ENCODE measurements at places on chromosomes 4 and X. TPM values are rescaled to one million over a fixed set of nuclear protein-coding genes. Genes with fewer than 3 reads are reported as not detected.

GRCh38 chr4:140617499-140618248, 48.9 kb upstream of the UCP1 start:
- H3K4me1 ChIP-seq: no peaks in the 10 kb centered on the region
- no peak for DNase-seq
- no peak overlapping the region for H3K27ac ChIP-seq
- no peaks in the 10 kb centered on the region for H3K36me3 ChIP-seq

DNA sequence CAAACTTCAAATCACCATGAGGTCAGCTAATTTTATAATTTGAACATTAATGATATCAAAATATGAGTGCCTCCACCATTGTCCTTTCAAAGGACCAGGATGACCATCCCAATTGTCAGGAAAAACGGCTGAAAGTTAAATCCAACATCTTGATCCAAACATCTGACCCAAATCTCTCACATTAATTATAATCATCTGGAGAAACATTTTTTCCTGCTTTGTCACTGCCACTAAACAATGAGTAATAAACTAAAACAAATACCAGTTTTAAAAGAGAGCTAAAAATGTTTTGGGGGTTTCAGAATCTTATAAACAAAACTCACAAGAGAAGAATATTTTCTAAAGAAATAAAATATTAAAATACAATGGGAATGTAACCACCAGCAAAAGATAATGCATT, 45.7 kb upstream of the NDST4 start:
- no peak overlapping the region for H3K4me3 ChIP-seq
- H3K36me3 ChIP-seq: no peaks in the 10 kb centered on the region

DNA sequence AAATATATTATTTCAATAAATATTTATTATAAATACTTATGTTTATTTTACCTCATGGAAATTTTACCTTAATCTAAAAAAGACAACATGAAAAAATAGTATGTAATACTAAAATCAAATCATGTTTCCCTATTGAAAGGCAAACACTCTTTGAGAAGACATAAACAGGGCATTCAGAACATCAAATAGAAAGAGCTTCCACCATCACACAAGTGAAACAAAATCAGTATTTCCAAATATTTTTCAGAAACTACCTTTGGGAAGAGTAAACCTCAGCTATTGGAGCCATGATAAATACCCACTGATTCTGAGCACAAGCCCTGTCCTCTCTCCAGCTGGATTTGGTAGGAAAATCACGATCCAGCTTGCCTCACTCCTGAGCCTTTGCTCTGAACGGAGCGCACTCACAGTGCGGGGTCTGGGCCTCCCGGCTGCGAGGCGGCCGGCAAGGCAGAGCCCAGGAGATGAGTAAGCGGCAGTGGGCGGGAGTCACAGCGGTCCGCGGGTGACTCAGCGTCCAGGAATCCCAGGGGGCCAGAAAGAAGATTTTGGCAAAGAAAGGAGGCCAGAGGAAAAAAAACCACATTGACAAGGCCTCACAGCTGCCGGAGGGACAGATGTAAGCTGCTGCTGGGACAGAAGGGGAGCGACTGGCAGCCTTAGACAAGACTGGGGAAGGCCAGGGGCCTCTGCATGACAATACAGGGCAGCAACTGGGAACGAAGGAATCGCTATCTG, 14.7 kb upstream of the ANXA5 start:
- no peaks in the 10 kb centered on the region for H3K27me3 ChIP-seq
- peaks cover 20% of the 10 kb centered on the region for H3K4me1 ChIP-seq
- DNase-seq: peak; percentile 99
- no peaks in the 10 kb centered on the region for H3K36me3 ChIP-seq
- H3K4me3 ChIP-seq: peak overlapping the region; percentile 48

DNA sequence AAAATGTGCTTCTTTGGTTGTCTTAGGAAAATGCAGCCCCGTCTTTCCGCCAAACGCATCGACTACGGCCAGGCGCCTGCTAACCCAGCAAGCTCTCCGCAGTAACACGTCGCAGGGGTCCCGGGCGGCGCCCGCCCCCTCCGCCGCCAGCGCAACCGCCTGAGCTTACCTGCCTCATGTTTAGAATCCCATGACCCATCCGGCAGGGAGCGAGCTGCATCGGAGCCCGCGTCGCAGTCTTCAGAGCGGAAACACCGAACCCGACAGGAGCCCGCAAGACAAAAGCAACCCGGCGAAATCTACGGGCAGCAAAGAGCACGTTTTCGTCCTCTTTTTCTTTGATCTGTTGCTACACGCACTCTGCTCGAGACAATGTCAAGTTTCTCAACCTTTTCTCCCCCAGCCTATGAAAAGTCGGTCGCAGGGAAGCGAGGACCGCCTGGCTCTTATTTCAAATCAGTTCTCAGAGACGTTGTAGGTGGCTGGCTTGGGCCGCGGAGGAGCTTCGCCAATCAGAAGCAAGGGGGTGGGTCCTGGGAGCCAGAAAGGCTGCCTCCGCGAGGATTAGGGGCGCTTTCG, at the start of gene MID1:
MID1 (minus strand) TSS at position 465 of the 579 bp plus-strand sequence. CDS start 53,038 bp downstream, outside the sequence.
- H3K36me3 ChIP-seq: no peaks in the 10 kb centered on the region
- peak; percentile 93 for DNase-seq
- H3K4me3 ChIP-seq: peak within 1 kb of the TSS; percentile 77
- H3K27ac ChIP-seq: peak within 1 kb of the TSS; percentile 90
- H3K27me3 ChIP-seq: no peaks in the 10 kb centered on the region

DNA sequence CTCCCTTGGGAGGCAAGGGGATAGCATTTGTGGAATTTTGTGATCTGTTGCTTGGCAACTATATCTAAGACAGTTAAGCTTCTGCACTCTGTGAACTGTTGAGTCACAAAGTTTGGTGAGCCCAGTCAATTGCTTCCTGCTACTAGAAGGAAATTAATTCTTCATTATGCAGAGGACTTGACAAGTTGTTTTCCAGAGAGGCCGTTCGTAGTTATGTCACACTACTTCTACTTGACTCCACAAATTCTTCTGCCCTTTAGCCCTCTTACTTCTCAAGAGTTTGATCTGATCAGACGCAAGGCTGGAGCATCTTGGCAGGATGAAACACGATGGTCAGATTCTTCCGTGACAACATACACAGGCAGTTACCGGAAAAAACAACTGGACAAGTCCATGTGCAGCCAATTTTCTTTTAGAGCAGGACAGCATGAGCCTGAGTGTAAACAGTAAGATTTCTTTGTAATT, at the start of gene C4orf51:
C4orf51 (plus strand) TSS at position 156 of the 465 bp plus-strand sequence; CDS start at position 214, 58 bp downstream.
- peaks cover 10% of the 10 kb centered on the region for H3K4me1 ChIP-seq
- H3K36me3 ChIP-seq: no peaks in the 10 kb centered on the region
- H3K4me3 ChIP-seq: no peak within 1 kb of the TSS
- no peaks in the 10 kb centered on the region for H3K27me3 ChIP-seq

GRCh38 chr4:169222761-169223160, 48.0 kb downstream of the SH3RF1 start:
- no peak overlapping the region for H3K27ac ChIP-seq
- no peak for DNase-seq
- no peaks in the 10 kb centered on the region for H3K36me3 ChIP-seq
- H3K4me1 ChIP-seq: peaks cover 10% of the 10 kb centered on the region
- no peaks in the 10 kb centered on the region for H3K27me3 ChIP-seq
- H3K4me3 ChIP-seq: no peak overlapping the region

GRCh38 chrX:31228415-31228832, 156.6 kb upstream of the FTHL17 start:
- H3K36me3 ChIP-seq: no peaks in the 10 kb centered on the region
- no peak for DNase-seq
- no peaks in the 10 kb centered on the region for H3K4me1 ChIP-seq
- no peaks in the 10 kb centered on the region for H3K27me3 ChIP-seq

The ALAS2 gene
- total RNA-seq: not detected

DNA sequence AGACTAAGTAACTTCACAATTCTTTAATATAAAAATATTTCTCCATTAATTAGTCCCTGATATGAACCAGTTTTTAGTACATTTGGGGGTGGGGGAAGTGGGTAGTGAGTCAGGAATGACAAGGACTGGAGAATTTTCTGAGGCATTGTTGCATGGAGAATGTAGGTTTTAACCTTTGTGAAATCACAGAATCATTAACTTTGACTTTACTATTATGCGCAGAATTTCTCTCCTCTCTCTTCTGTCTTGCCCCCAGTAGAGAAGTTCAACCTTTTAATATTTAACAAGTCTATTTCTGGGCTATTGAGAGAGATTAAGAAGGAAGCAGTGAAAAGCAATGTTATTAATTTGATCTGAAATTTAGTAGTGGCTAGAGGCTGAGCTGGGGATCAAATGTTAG, 597.0 kb downstream of the PCDH18 start:
- H3K27ac ChIP-seq: no peak overlapping the region
- H3K4me3 ChIP-seq: no peak overlapping the region
- peaks cover 5% of the 10 kb centered on the region for H3K4me1 ChIP-seq
- H3K36me3 ChIP-seq: no peaks in the 10 kb centered on the region
- no peak for DNase-seq

GRCh38 chr4:111781611-111782010, 363.6 kb upstream of the FAM241A start:
- H3K36me3 ChIP-seq: no peaks in the 10 kb centered on the region
- H3K4me1 ChIP-seq: no peaks in the 10 kb centered on the region

DNA sequence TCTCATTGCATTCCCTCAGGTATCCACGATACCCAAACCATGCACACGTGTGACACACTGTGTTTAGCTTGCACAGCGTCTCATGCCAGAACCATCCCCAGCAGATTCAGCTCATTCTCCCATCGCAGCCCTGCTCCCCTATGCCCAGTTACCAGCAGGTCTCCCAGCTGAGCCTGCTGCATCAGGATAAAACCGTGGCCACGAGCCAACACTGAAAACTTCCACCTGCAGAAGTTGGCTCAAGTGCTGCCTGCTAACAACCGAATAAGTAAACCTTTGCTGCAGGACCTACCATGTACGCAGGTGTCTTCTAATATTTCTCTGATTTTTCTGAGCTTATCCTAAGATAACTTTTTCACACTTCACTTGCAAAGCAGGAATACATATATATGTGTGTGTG, 120.4 kb upstream of the STS start:
- no peaks in the 10 kb centered on the region for H3K27me3 ChIP-seq
- H3K27ac ChIP-seq: no peak overlapping the region
- H3K36me3 ChIP-seq: no peaks in the 10 kb centered on the region
- H3K4me1 ChIP-seq: no peaks in the 10 kb centered on the region
- no peak for DNase-seq
- H3K4me3 ChIP-seq: no peak overlapping the region

DNA sequence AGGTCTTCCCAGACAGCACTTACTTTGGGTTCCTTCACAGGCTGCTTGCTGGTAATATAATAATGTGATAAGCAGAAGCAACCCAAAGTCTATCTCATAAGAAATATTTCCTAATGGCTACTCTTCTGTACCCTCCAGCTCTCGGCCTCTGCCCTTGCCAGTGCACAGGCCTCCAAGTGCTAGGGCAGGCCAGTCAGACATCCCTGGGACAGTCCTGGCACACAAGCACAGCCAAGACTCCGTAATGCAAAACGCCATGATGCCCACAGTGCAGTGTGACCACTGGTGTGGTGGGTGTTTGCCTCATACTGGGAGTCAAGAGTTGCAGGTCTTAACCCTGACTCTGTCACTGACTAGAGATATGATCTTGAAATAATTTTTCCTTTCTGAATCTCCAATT, 35.1 kb downstream of the RNF150 start:
- H3K36me3 ChIP-seq: no peaks in the 10 kb centered on the region
- no peak for DNase-seq
- no peaks in the 10 kb centered on the region for H3K4me1 ChIP-seq
- H3K4me3 ChIP-seq: no peak overlapping the region

The GC gene
- not detected for total RNA-seq

DNA sequence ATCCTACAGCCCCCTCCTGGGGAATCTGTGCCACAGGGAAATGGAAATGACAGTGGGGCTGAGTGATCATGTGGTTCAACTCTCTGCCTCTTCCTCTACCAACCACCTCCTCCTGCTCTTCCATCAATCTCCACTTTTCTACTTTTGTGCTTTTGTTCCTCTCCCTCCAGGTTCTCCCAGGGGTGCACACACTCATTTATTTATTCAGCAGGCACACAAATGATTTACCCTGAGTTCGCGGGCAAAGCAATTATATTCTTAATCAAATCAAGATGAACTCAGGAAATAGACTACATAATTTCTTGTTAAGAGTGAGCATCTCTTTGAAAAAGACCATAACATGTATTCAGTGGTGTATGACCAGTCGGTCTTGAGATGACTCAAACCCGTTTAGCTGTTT, 69.2 kb downstream of the VCX3A start:
- no peak overlapping the region for H3K4me3 ChIP-seq
- no peak overlapping the region for H3K27ac ChIP-seq
- no peak for DNase-seq
- no peaks in the 10 kb centered on the region for H3K36me3 ChIP-seq
- no peaks in the 10 kb centered on the region for H3K4me1 ChIP-seq
- H3K27me3 ChIP-seq: no peaks in the 10 kb centered on the region

GRCh38 chr4:1506956-1507721, 100.9 kb upstream of the NKX1-1 start:
- no peak for DNase-seq
- peaks cover 26% of the 10 kb centered on the region for H3K4me1 ChIP-seq
- no peak overlapping the region for H3K4me3 ChIP-seq
- H3K36me3 ChIP-seq: no peaks in the 10 kb centered on the region
- no peaks in the 10 kb centered on the region for H3K27me3 ChIP-seq
- peak overlapping the region; percentile 81 for H3K27ac ChIP-seq

DNA sequence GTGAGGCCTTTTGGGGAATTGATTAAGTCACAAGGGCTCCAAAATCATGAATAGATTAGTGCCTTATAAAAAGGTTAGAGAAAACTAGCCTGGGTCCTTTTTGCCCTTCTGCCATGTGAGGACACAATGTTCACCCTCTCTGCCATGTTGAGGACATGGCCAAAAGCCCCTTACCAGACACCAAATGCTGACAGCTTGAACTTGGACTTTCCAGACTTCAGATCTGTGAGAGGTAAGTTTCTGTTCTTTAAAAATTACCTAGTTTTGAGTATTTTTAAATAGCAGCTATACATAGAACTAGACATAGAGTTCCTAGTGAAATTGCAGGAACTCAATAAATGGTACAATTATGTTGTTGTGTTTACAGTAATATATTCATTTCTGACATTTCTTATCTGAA, 1214.4 kb downstream of the ADGRL3 start:
- no peak for DNase-seq
- H3K36me3 ChIP-seq: no peaks in the 10 kb centered on the region
- no peaks in the 10 kb centered on the region for H3K4me1 ChIP-seq
- H3K27me3 ChIP-seq: no peaks in the 10 kb centered on the region
- no peak overlapping the region for H3K27ac ChIP-seq

- no peak overlapping the region for H3K27ac ChIP-seq
- no peak for DNase-seq
- H3K4me3 ChIP-seq: no peak overlapping the region
- no peaks in the 10 kb centered on the region for H3K36me3 ChIP-seq
- H3K4me1 ChIP-seq: no peaks in the 10 kb centered on the region
- H3K27me3 ChIP-seq: no peaks in the 10 kb centered on the region
Measured at GRCh38 chrX:66918511-66918910, 279.6 kb upstream of the EDA2R start.

All from SJCRH30 (cell line).